ENCODE measurements at places on chromosomes 1 and 21.

DNA sequence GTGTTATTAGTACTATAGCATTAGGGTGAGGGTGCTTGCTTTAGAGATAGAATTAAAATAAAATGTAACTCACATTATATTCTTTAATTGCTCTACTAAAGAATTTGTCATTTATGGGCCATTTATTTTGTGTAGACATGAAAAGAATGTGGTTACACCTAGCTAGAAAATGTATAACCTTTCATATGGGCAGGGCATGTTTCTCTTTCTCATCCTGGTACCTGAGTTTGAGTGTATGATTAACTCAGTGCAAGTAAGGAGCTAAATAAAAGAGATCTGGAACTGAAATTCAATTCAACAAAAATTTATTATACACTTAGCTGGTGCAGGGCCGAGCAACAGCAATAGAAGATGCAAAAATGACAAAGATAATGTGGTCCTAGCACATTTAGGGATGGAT, 47.4 kb downstream of the MAP3K7CL start:
- no peak for DNase-seq

- no peak for DNase-seq
Measured at GRCh38 chr1:74847715-74848114, 114.8 kb downstream of the TYW3 start.

- DNase-seq = no peak
Measured at GRCh38 chr1:89688607-89689006, 55.7 kb downstream of the LRRC8C start.

DNA sequence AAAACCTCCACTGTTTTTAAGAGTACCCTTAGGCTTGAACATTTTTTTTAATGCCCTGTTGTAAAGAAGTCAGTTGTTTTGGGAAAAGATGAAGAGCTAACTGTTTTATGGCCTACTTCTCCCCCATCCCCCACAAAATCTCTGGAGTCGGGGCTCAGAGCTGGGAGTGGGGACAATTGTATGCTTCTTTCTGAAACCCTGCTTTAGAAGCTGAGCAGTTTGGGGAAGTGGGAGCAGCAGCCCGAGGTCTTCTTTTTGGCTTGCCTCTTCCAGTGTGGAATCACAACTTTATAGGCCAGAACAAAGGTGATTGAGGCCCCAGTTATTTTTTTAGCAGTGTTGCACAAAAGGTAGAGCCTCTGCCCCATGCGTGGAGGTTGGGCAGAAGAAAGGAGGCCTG, 25.2 kb downstream of the PPP2R5A start:
- no peak for DNase-seq

DNA sequence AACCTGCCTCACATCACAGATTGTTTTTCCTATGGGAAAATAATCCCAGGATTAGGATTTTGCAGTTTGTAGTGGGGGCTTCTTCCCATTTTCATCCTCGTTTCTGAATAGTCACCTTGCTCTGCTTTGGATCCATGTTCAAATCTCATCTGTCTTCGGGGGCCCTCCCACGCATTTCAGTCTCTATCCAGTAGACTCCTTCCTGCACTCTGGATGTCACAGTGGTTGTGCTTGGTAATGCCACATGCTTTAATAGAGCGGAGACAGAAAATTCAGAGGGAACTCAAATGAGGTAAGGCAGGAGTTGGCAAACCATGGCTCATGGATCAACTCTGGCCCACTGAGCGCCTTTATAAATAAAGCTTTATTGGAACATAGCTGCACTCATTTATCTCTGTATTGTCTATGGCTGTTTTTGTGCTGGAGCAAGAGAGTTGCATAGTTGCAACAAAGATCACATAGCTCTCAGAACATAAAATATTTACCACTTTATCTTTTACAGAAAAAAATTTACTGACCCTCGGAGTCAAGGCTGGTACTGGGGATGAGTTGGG, 101.0 kb downstream of the SPATA46 start:
- DNase-seq = no peak

DNA sequence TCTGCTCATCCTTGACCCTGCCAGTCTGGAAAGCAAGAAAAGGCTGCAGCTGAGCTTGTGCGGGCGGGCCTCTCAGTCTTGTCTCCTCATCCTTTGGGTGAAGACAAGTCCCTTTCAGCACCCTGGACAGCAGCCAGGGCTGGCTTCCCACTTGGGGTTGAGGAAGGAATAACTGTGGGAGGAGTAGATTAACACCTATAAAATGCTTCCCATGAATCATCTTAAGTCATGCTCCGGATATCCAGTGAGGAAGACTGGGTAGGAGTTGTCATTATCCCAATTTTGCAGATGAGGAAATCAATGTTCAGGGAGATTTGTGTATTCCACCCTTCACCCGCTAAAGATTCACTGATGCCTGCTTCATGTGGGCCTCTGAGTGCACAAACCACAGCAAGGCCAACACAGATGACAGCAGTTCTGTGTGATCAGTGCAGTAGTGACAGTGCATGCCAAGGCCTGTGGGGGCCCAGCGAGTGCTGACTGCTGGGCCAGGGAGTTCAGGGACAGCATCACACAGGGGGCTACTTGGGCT, 20.1 kb upstream of the COL16A1 start:
- DNase-seq = no peak

GRCh38 chr1:213423041-213423440, 372.0 kb downstream of the RPS6KC1 start:
- DNase-seq = no peak

- no peak for DNase-seq
Measured at GRCh38 chr1:20183616-20184271, 2.2 kb upstream of the UBXN10 start.

- DNase-seq = no peak
Measured at GRCh38 chr1:242435200-242435599, 89.3 kb downstream of the PLD5 start.

GRCh38 chr1:178543290-178543607, 30.3 kb downstream of the TEX35 start:
- DNase-seq = no peak

DNA sequence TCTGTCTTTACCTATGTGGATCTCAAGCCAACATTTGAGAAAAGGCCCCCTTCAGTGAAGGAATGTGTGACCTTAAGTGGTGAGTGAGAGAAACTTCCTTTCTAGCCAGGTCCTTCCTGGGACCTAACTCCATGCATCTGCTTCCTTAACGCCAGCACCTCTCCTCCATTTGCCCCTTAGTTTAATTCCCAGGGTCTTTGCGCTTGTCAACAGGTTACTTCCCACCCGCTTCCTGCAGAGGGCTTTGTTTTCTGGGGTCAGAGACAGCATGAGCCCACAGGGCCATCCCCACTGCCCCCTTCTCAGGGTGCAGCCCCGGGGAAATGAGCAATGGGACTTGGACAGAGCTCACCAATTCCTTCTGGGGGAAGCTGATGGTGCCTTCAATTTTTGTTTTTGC, 54.8 kb downstream of the EVA1C start:
- DNase-seq = no peak

GRCh38 chr1:226766565-226766964, 27.5 kb upstream of the ITPKB start:
- DNase-seq = no peak

GRCh38 chr1:110048240-110048639, 13.8 kb downstream of the STRIP1 start:
- no peak for DNase-seq

- DNase-seq = no peak
Measured at GRCh38 chr1:239011382-239011781, 375.0 kb upstream of the CHRM3 start.
